Thoracic aorta (tissue), 2 donors: ENCODE measurements at places on chromosomes 11 and 22. TPM values are rescaled to one million over a fixed set of nuclear protein-coding genes. Genes with fewer than 3 reads are reported as not detected.

GRCh38 chr11:65188486-65188885, 6.8 kb downstream of the CAPN1 start:
- H3K36me3 ChIP-seq = peaks cover 62% of the 10 kb centered on the region
- peaks cover under 1% of the 10 kb centered on the region for H3K4me1 ChIP-seq
- no peak overlapping the region for H3K4me3 ChIP-seq
- DNase-seq = no peak
- H3K27me3 ChIP-seq = no peaks in the 10 kb centered on the region

DNA sequence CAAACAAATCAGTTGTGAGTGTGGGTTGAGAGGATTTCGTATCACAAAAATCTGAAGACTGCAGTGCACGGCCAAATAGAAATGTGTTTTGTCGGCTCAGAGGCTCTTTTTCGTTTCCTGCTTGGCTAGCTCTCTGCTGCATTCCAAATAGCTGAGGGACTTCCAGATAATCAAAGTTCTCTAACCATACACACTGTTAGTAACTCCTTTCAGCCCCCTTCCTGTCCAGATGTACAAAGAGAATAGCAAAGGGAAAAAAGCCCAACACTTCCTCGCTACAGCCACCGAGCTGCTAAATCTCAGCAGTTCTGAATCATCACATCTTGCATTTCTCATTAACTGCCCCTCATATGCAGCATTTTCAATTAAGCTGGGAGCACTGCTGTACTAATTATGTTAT, 203.1 kb downstream of the TENM4 start:
- H3K4me1 ChIP-seq = peaks cover 4% of the 10 kb centered on the region
- DNase-seq = no peak
- H3K36me3 ChIP-seq = no peaks in the 10 kb centered on the region
- peak overlapping the region; percentile 34 for H3K4me3 ChIP-seq

DNA sequence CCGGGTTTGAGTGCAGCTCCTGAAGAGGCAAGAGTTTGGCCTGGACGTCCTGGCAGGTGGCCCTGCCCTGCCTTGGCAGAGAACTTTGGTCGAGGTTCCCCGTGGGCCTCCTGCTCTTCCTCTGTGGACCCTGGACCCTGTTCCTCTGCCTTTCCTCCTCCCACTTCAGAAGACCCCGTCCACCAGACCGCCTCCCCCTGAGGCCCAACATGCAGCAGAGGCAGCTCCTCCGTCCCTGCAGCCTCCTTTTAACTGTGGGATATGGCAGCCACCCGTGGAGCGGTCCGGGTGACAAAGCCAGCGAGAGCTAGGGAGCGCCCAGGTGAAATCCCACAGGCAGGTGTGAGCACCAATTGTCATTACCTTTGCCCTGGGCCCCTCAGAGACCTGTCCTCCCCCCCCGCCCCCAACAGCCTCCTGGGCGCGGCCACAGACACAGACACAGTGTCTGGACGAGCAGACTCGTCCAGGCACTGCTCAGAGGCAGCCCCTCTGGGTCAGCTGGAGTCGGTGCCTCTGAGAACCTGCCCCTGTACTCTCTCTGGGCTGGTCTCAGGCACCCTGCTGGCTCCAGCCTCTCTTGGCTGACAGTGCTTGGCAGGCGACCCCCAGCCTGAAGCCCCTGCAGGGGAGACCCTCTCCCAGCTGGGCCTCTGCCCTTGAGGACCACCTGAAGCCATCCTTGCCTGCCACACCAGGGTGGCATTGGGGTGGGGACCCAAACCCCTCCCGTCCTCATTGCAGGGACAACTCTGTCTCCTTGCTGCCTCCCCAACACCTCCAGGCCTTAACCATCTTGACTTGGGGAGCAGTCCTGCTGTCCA, 4.1 kb upstream of the PTDSS2 start:
- no peak overlapping the region for H3K27ac ChIP-seq
- no peak for DNase-seq
- H3K4me3 ChIP-seq = no peak overlapping the region
- H3K27me3 ChIP-seq = no peaks in the 10 kb centered on the region

GRCh38 chr11:61532134-61533038, 23.8 kb downstream of the LRRC10B start:
- H3K36me3 ChIP-seq = no peaks in the 10 kb centered on the region
- no peaks in the 10 kb centered on the region for H3K27me3 ChIP-seq
- no peaks in the 10 kb centered on the region for H3K4me1 ChIP-seq
- DNase-seq = no peak
- H3K4me3 ChIP-seq = no peak overlapping the region

- peak within 1 kb of the TSS; percentile 89 for H3K4me3 ChIP-seq
- H3K27ac ChIP-seq = peak within 1 kb of the TSS; percentile 70
- DNase-seq = no peak
- H3K4me1 ChIP-seq = peaks cover 3% of the 10 kb centered on the region
Measured at GRCh38 chr22:33920197-33920540, at the start of gene LARGE1. LARGE1 (minus strand) TSS chr22:33920476.

DNA sequence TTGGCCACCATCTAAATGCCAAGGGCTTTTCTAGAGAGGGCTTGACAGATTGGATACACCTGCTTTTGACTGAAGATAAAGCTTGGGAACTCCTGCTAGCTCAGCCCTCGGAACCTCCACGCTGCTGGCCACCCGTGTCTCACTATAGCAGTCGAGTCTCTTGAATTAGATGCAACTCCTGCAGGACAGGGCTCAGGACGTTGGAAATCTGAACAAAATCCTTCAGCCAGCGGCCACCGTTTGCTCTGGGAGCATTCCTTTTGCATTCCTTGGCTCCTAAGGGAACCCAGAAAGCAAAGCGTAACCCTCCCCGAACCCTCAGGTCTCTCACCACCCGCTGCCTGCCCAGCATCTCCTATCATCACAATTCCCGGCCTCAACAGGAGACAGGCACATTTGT, 77.8 kb downstream of the GRIK4 start:
- H3K27me3 ChIP-seq = no peaks in the 10 kb centered on the region
- H3K27ac ChIP-seq = no peak overlapping the region
- H3K36me3 ChIP-seq = no peaks in the 10 kb centered on the region
- no peaks in the 10 kb centered on the region for H3K4me1 ChIP-seq
- H3K4me3 ChIP-seq = no peak overlapping the region

GRCh38 chr11:114827736-114828135, 149.4 kb downstream of the NXPE2 start:
- H3K27me3 ChIP-seq = no peaks in the 10 kb centered on the region
- H3K4me1 ChIP-seq = no peaks in the 10 kb centered on the region
- H3K36me3 ChIP-seq = no peaks in the 10 kb centered on the region
- H3K4me3 ChIP-seq = no peak overlapping the region
- no peak for DNase-seq

DNA sequence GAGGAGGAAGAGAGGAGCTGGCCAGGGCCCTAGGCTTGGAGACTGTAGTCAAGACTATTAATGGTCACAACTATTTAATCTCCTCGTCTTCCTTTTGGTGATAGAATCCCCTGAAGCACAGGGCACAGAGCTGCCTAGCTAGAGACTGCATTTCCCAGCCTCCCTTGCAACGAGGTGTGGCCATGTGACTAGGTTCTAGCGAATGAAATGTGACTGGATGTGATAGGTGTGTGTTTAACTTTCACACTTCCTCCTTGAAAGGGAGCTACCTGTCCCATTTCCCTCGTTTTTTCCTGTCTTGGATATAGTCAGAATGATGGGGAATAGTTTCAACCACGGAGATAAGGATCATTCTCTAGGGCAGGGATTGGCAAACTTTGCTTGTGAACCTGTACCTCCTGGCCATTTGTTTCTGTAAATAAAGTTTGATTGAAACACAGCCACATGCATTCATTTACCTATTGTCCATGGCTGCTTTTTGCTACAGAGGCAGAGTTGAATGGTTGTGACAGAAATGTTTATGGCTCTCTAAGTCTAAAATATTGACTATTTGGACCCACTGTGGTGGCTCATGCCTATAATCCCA, 313.5 kb downstream of the MIAT start:
- H3K27ac ChIP-seq = no peak overlapping the region
- no peaks in the 10 kb centered on the region for H3K36me3 ChIP-seq
- DNase-seq = no peak
- H3K4me3 ChIP-seq = no peak overlapping the region
- H3K27me3 ChIP-seq = no peaks in the 10 kb centered on the region

- H3K4me1 ChIP-seq = no peaks in the 10 kb centered on the region
- no peaks in the 10 kb centered on the region for H3K27me3 ChIP-seq
- H3K36me3 ChIP-seq = no peaks in the 10 kb centered on the region
Measured at GRCh38 chr22:43201486-43202219, 14.7 kb upstream of the TTLL12 start.

DNA sequence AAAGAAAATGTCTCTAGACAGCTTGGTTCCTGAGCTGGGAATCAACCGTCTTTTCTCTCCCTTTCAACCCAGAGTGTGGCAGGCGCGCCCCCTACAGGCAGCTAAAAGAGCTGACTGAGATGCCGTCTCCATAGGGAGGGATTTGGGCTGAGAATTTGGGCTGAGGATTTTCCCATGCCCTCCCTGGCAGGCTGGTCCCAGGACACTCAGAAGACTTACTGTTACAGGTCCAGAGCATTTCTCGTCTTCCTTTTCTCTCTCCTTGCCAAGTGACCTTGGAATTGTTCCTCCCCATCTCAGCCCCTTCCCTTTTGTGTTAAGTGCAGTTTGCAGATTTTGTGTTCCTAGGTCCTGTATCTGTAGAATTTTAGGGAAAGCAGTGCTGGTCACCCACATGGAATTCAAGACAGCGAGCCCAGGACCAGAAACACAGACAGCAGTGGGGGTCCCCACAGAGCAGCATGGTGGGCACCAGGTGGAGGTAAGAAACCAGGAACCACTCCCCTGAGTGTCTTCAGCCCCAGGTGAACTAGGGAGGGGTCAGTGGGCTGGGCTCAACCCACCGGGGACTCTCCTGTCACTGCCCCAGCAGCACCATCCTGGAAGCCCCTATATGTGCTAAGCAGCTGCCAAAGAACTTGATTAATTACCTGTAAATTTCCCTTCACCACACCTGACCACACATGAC, 9.9 kb upstream of the IGLL5 start:
- H3K4me3 ChIP-seq = no peak overlapping the region
- H3K4me1 ChIP-seq = no peaks in the 10 kb centered on the region
- H3K27ac ChIP-seq = no peak overlapping the region

DNA sequence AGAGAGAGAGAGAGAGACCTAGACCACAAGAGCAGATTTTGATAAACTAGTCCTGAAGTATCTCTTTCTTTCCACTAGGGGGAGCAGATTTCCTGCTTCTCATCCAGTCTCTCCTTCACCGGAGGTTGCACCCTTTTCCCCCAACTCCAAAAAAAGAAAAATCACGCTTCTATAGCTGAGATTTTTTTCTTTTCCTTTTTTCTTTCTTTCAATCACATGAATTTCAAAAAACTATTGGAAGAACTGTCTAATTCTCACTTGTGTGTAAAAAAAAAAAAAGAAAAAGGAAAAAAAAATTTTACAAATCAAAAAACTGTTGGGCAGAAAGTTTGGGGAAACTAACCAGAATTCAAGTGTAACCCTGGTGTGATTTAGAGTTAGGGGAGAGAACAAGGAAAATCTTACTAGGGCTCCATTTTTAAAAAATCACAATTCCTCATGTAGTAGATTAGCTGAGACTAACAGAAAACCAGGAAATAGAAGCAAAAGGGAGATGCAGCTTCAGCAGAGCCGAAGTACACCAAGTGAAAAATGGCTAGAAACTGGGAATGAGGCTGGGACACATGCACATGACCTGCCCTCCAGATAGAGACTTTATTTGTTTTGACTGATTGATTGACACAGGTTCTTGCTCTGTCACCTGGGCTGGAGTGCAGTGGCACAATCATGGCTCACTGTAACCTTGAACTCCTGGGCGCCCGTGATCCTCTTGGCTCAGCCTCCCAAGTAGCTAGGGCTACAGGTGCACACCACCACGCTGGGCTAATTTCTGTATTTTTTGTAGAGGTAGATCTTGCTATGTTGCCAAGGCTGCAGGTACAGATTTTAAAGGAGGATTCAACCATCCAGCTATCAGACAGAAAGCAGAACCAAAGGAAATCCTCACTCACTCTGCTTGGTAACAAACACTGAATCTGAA, 27.1 kb downstream of the SDHD start:
- no peak for DNase-seq
- H3K4me3 ChIP-seq = no peak overlapping the region
- H3K27ac ChIP-seq = no peak overlapping the region
- H3K27me3 ChIP-seq = no peaks in the 10 kb centered on the region
- no peaks in the 10 kb centered on the region for H3K36me3 ChIP-seq
- H3K4me1 ChIP-seq = no peaks in the 10 kb centered on the region

DNA sequence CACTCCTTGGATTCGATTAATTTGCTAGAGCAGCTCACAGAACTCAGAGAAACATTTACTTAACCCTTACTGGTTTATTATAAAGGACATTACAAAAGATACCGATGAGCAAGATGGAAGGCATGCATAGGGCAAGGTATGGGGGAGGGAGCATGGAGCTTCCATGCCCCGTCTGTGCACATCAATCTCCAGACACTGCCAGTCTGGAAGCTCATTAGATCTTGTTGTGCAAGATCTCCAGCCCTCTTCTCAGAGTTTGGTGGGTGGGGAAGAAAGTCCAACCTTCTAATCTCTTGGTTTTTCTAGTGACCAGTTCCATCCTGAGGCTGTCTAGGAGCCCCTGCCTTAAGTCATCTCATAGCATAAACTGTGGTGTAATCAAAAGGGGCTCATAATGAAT, 190.7 kb downstream of the UVRAG start:
- no peak overlapping the region for H3K27ac ChIP-seq
- H3K27me3 ChIP-seq = no peaks in the 10 kb centered on the region
- peaks cover 10% of the 10 kb centered on the region for H3K36me3 ChIP-seq
- no peak for DNase-seq

DNA sequence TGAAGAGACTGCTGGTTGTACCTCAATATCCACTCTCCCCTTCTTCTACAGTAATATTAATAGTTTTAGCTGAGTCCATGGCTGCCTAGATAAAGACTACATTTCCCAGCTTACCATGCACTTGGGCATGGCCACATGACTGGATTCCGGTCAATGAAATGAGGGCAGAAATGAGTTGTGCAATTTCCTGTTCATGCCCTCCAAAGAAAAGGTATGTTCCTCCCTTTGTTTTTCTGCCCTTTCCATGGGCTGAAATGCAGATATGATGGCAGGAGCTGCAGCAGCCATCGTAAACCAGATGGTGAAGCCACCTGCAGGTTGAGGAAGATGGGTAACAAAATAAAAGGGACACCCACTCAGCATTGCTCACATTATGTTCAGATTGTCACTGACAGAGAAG, 15.3 kb upstream of the ELFN2 start:
- no peaks in the 10 kb centered on the region for H3K27me3 ChIP-seq
- H3K36me3 ChIP-seq = no peaks in the 10 kb centered on the region
- H3K27ac ChIP-seq = no peak overlapping the region
- no peaks in the 10 kb centered on the region for H3K4me1 ChIP-seq
- DNase-seq = no peak

GRCh38 chr11:106875013-106875412, 143.3 kb downstream of the GUCY1A2 start:
- no peak overlapping the region for H3K27ac ChIP-seq
- H3K27me3 ChIP-seq = no peaks in the 10 kb centered on the region
- no peaks in the 10 kb centered on the region for H3K36me3 ChIP-seq
- H3K4me1 ChIP-seq = no peaks in the 10 kb centered on the region
- no peak overlapping the region for H3K4me3 ChIP-seq

ADM gene
- total RNA-seq = 193 TPM

B3GAT1 gene
- total RNA-seq = 0.71 TPM

MMP10 gene
- not detected for total RNA-seq

IGSF9B gene
- 77.2 TPM for total RNA-seq

RNF169 gene
- total RNA-seq = 30.1 TPM
